GM12891 (cell line): ENCODE measurements at places on chromosomes 3 and 15.

GRCh38 chr3:13716540-13717221 is 163.2 kb downstream of the WNT7A start:
- DNase-seq = no peak

- DNase-seq = no peak
These were observed 171.9 kb downstream of the FMN1 start for GRCh38 chr15:33022629-33023028.

GRCh38 chr3:177733936-177734335 is 536.7 kb upstream of the TBL1XR1 start:
- DNase-seq = no peak

- no peak for DNase-seq
These were observed 326.8 kb downstream of the SUCLG2 start for GRCh38 chr3:67327582-67327981.

- no peak for DNase-seq
These were observed 121.7 kb upstream of the TPM1 start for GRCh38 chr15:62920682-62921502.

DNA sequence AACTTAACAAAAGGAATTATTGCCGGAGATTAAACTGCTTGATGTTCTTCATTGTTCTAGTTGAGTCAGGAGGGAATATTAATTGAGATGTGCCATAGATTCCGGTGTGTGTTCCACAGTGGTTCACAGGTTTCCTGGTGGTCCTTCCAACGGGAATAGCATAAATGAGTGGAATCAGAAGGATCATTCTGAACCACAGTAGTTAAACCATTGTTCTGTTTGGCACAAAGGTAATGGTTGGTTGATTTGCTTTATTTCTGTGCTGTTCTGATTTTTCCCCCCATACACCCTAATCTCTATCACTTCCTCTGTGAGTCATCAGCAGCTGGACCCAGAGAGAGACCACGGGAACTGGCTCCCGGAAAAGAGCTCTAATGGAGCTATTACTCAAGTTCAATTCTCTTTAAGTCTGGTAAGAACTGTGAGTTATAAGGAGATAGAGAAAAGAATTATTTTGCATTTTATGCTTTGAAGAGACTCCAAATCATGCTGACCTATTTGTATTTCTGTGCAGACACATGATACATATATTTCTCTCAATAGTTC is 627.2 kb downstream of the ZIC1 start:
- no peak for DNase-seq

GRCh38 chr3:143362115-143362991 is 242.8 kb downstream of the CHST2 start:
- DNase-seq = no peak

DNA sequence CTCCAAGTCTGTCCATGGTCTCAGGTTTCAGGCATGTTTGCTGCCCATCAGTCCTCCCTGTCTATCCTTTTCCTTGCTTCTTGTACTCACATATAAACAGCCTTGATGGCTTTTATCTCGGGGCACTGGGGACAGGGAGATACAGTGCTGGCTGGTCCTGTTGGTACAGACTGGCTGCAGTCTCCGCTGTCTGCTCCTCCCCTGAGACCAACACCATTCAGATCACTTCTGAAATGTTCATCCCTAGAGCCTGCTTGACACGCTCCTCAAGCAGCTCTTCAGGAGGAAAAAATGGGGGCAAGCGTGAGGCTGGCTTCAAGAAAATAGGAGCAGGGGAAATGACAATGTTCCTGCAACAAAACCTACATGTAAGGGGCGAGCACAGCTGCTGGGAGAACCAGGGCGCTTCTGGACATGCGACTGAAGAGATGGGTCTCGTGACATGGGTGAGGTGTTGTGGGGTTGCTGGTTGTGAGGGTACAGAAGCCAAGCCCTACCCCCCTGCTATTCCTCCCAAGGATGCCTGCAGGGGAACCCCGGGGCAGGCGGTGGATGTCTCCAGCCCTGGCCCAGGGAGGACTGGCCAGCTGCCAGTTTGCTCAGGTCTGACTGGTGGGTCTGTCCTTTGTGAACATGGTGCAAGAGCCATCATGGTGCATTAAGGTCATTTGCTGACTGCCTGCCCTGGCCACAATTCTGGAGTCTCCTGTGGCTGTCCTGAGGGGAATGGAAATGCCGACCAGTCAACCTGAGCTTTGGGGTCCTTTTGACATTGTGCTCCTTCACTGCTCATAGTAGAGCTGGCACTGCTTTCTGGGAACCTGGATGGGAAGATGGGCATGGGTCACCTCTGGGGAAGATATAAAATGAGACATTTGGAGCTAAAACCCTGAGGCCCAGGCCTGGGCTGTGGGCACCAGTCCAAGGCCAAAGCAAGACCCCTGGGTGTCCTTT is 40.1 kb downstream of the KY start:
- DNase-seq = no peak

GRCh38 chr3:102098130-102098885 is 249.0 kb downstream of the NFKBIZ start:
- no peak for DNase-seq

GRCh38 chr15:81084716-81085115 is 49.4 kb upstream of the CFAP161 start:
- no peak for DNase-seq

DNA sequence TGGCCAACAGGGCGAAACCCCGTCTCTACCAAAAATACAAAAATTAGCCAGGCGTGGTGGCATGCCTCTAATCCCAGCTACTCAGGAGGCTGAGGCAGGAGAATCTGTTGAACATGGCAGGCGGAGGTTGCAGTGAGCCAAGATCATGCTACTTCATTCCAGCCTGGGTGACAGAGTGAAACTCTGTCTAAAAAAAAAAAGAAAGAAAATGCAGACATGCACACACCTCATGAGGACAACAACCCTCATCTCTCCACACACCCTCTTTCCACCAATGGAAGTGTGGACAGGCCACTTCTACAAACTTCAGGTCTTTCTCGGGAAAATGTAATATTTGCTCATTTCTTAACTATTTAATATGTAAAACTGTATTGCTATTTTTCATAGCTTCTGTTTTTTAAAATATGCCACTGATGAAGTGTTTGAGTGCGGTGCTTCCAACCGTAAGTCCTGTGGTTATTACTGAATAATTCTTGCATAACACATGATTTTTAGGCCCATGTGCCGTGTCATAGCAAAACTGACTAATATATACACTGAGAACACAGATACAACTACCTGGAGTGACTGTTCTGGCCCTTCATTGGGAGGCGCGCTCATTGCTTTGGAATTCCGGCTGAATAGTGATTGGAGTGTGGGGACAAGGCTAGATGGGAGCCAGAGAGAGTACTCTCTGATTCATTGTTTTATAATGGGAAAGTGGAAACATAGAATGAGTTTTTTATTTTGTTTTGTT is 23.1 kb downstream of the LRRC31 start:
- DNase-seq = peak; percentile 42

DNA sequence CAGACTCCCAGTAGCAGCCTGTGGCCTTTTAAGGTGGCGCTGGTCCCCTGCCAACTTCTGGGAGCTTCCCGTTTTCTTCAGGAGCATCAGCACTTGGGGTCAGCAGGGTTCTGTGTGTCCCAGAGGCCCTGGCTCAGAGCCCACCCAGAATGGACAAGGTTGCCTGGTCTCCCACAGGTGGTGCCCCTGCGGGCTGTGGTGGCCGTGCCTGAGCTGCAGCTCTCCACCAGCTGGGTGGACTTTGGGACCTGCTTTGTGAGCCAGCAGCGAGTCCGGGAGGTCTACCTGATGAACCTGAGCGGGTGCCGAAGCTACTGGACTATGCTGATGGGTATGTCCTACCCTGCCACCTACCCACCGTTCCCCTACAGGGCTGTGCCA is 15.5 kb downstream of the ACAA1 start:
- no peak for DNase-seq

- no peak for DNase-seq
These were observed 326.4 kb upstream of the WNT5A start for GRCh38 chr3:55813268-55814097.

DNA sequence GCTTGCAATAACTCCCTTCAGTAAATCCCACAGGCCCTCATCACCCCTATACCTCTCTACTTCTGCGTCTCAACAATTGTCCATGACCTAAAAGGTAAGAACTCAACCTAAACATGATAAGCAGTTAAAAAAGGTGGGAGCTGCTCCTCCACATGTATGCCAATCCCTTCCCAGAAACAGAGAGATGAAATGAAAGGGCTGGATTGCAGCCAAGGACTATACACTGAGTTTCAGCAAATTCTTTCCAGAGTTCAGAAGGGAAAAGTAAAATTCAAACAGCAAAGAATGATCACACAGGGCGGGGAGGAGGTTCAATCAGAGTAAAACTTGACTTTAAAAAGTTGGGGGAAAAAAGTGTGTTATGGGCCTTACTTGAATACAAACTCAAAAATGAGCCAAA is 27.5 kb downstream of the PLOD2 start:
- DNase-seq = no peak

DNA sequence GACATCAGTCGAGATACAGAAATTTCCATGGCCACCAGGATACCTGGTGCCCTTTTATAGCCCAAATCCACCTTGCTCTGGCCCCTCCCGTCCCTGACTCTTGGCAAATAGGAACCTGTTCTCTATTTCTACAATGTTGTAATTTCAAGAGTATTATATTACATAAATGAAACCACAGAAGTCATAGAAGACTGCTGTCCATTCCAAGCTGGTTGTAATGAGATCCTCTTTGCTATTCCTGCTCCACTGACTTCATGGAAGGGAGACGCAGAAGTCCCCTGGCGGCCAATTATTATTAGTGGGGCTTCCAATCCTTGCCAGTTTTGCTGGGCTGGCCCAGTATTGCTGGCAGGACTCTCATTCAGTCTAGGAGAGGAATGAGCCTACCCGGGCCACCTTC is 26.6 kb downstream of the DCP1A start:
- no peak for DNase-seq

GRCh38 chr3:57949785-57950615 is 58.2 kb upstream of the FLNB start:
- no peak for DNase-seq

GRCh38 chr15:77854980-77855379 is 222.3 kb upstream of the LINGO1 start:
- DNase-seq = no peak

- DNase-seq = no peak
These were observed 48.0 kb upstream of the FSTL1 start for GRCh38 chr3:120498556-120499346.

DNA sequence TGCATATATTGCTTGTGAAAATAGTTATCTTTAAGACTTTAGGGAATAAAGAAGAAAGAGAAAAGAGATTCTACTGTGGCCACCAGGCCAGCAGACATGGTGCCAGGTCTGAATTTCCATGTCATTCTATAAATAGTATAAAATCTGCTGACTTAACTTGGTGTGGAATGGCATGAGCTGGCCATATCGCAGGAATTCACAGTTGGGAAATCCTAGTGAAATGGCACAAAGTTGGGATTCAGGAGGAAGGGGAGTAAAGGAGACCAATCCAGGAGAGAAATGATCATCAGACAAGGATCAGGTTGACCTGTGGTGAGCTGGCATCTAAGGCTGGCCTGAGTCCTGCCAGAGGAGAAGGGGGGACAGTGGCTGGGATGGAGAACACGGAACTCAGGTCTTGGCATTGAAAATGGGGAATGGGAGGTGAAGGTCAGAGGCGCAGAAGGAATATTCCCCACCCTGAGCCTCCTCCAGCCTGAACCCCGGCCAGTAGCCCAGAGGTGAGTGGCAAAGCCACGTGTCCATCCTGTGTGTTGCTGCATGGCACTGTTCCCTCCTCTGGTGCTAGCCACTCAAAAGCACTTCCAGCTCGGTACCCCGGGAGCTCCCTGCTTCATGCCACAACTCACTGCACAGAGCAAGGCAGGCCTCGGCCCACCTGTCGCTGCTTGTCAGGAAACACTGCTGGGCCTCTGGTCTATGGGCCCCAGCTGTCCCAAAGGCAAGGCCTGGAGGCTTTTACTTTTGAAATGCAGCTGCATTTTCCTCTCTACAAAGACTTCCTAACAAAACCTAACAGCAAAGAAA is 51.4 kb downstream of the SSUH2 start:
- DNase-seq = no peak

DNA sequence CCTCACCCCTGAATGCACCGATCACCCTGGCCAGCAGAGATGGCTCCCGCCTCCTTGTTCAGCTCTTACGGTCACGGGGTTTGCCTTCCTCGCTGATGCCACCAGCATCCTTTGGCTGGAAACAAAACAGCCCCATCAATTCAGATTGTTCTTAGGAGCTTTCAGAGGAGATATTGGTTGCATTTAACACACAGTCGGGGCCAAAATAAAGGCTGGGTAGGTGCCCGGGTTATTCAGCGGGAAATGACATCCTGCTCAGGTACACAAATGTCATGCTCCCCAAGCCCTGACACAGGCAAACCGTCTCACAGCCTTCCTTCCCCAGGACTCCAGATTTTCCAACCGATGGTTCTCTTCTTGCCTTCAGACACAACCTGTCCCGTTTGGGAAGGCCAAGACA is 62.4 kb upstream of the MEF2A start:
- DNase-seq = no peak

DNA sequence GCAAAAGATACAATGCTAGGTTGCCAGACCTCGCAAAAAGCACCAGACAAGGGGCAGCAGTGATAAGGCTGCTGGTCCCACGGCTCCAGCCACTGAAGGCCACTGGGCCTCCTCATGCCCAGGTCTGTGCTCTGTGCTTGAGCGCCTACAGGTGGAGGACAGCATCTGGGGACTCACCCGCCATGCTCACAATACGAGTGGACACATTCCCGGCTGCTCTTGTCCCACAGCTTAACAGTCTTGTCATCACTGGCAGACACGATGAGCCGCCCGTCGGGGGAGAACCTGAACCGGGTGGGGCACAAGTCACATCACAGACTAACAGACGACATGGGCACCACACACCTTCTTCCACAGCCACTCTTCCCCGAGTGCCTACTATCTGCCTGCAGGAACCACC is 7.4 kb downstream of the POC1A start:
- no peak for DNase-seq

DNA sequence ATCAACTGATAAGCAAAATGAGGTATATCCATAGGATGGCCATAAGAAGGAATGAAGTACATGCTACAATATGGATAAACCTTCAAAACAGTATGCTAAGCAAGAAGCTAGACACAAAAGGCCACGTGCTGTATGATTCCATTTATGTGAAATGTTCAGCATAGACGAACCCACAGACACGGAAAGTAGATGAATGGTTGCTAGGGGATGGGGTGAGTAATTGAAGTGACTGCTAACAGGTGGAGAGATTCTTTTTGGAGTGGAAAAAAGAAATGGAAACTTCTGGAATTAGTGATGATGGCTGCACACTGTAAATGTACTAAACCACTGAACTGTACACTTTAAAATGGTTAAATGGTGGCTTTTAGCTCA is 630 bp upstream of the EFCAB12 start:
- no peak for DNase-seq

- no peak for DNase-seq
These were observed 61.9 kb downstream of the MDFIC2 start for GRCh38 chr3:70250492-70250891.
